Mesenteric fat pad (tissue), 1 donor: ENCODE measurements at places on chromosomes 12 and 14.

GRCh38 chr12:388541-389141 lies 479 bp downstream of the KDM5A start:
- no peak for DNase-seq

DNA sequence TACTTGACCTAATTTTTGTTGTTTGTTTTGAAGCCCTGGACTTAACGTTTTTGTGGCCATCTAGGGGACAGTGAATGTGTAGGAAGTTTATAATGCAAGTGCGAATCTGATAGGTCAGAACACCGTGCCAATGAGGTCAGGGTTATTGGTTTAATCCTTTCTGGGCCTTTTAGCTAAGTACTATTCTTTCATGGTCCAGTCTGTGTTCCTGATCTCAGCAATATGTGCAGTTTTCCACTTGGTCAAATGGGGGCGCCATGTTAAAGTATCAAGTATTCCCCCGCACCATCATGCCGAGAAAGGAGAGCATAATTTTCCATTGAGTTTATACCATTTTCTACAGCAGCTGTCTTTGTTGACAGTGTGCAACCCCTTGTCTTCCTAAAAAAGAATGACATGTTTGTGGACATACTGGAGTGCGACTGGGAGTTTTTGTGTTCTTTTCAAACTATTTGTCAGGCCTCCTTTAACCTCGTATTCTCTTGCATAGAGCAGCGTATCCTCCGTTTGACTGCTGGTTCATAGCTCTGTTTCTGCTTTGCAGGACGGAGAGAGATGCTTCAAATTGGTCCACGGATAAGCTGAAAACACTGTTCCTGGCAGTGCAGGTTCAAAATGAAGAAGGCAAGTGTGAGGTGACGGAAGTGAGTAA lies 1.3 kb downstream of the AHSA1 start:
- no peak for DNase-seq

- no peak for DNase-seq
These were observed 42.4 kb upstream of the CCDC175 start for GRCh38 chr14:59619061-59619460.

- no peak for DNase-seq
These were observed 135.2 kb downstream of the APAF1 start for GRCh38 chr12:98780261-98780660.

DNA sequence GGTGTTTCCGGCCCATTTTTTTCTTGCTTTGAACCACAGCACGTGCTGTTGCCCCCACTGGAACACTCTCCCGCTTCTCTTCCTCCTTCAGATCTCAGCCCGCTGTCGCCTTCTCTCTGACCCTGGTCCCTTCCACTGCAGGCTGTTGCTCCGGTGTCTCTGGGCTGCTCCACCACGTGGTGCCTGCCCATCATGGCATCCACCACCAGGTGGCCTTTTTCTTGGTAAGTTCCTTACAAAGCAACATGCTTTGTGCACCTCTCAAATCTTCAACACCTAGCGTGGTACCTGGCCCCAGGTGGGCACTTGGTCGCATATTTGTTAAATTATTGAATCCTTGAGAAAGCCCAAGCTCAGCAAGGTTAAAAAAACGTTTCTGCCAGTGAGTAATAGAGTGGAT lies 19.1 kb downstream of the TUNAR start:
- DNase-seq, result no peak

DNA sequence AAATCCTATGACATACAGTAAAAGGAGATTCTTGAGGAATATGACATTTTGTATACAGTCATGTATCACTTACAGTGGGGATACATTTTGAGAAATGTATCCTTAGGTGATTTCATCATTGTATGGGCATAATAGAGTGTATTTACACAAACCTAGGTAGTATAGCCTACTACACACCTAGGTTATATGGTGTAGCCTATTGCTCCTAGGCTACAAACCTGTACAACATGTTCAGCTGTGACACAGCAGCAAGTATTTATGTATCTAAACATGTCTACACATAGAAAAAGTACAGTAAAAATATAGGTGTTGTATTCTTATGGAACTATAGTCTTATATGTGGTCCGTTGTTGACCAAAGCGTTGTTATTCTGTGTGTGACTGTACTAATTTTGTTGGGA lies 178.8 kb downstream of the FOXA1 start:
- DNase-seq, result no peak

GRCh38 chr14:75554482-75554881 lies 23.9 kb upstream of the FLVCR2 start:
- no peak for DNase-seq

GRCh38 chr12:91373086-91373485 lies 190.5 kb upstream of the DCN start:
- DNase-seq, result no peak

DNA sequence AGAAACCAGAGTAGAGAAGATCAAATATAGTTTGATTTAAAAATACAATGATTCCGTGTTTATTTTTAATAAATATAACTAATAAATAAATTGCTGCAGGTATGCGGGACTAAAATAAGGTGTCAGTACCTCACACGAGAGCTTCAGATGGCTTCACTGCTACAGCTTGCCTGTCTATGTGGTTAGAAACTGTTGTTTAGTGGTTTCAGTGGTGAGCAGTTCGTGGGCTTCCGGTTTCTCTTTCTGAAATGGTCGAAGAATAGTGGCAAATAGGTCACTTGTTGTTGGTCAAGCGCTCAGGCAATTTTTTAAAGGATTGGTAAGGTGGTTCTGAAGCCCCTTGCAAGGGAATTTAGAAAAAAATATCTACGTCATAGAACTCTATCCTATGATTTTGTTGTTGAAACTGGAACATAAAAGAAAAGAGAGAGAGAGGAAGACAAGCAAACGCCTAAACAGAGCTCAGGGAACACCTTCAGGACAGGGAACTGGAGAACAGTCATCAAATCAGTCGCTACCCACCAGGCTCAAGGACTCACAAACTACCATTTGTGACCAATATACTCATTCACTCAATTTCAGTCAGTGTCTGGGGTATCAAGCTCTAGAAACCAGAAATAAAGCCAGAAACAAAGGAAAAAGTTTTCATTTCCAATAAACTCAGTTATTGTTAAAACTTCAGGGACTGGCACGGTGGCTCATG lies 31.3 kb downstream of the GABARAPL1 start:
- no peak for DNase-seq

- no peak for DNase-seq
These were observed 2.1 kb upstream of the IL23A start for GRCh38 chr12:56336361-56337167.

GRCh38 chr12:50397117-50397650 lies 775 bp upstream of the FAM186A start:
- no peak for DNase-seq

DNA sequence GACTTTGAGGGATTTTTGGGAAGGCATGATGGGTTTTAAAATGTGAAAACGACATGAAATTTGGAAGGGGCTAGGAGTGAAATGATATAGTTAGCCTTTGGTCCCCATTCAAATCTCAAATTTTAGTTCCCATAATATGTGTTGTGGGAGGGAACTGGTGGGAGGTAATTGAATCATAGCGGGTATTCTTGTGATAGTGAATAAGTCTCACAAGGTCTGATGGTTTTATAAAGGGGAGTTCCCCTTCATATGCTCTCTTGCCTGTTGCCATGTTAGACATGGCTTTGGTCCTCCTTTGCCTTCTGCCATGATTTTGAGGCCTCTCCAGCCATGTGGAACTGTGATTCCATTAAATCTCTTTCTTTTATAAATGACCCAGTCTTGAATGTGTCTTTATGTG lies 72.8 kb downstream of the SLC16A7 start:
- no peak for DNase-seq

DNA sequence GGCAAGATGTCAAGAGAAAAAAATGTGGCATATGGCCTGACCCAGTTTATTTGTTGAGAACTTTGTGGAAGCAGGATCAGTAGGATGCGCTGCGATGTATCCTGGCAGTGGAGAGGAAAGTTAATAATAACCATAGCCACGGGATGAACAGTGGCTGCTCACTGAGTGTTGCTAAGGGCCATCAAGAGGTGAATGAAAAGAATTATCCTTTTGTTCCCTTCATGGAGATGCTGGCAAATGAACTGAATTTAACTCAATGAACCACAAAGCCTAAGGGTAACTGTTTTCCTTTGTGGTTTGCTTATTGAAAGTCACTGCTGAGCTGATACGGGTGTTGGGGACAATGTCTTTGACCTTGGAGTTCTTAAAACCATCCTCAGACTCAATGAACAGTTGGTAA lies 476.5 kb downstream of the APAF1 start:
- DNase-seq, result no peak

DNA sequence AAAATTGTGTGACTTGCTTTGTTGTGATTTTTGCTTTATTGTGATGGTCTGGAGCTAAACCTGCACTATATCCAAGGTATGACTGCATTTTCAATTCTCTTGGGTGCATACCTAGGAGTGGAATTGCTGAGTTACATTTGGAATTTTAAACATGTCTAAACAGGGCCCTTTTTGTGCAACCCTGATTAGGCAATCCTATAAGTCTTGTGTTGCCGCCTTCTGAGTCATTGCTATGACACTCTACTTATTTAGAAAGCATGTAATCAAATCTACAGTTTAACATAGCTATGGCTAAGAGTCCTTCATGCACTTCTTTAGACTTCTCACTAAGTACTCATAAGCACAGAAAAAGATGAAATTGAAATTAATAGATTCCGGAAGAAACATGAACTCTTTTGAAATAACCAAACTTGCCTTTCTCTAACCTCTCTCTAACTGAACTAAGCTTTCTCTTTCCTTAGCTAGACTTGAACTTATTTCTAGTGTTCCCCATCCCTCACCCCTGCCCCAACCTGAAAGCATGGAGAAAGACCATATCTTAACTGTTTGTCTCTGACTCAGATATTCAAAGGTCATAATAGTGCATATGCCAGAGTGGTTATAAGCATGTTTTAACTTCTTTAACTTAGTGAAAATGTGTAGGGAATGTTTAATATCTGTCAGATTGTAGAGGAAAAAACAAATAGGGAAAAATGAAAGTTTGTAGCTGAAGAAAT lies 203.0 kb downstream of the SNAPC1 start:
- no peak for DNase-seq

GRCh38 chr14:50821510-50822464 lies 9.2 kb downstream of the NIN start:
- no peak for DNase-seq
